ENCODE measurements at places on chromosomes 12 and 14.

DNA sequence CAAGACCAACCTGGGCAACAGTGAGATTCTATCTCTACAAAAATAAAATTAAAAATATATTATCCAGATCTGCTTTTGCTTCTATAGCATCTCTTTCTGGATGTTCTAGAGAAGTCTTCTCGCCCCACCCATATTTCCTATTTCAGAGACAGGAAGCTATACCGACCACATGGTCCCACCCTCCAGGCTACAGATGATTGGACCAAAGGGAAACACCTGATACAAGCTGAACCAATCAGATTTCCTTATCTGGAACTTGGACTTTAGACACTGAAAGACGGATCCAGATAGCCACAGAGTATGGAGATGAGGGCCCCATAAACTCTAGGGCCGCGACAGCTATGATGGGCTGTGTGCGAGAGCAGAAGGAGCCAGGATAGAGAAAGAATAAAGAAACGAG is 48.7 kb downstream of the CCDC60 start:
- no peak for DNase-seq

DNA sequence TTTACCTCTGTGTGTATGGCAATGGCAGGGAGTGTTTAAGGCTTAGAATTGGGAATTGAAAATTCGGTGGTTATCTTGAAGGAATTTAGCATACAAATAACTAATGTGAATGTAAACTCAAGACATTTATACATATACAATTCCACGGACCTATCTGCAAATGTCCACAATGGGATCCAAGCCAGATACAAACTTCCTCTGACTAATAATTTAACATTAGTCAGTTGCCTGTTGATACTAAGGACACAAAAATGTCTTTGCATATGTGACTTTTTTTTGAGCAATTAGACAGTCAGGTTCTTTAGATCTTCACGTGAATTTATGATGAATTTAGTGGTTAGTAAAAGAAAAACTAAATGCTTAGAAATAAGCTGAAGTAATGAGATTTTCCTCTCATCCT is 40.5 kb downstream of the ESR2 start:
- no peak for DNase-seq

- no peak for DNase-seq
These were observed 97.1 kb upstream of the PLEKHG7 start for GRCh38 chr12:92605621-92606170.

DNA sequence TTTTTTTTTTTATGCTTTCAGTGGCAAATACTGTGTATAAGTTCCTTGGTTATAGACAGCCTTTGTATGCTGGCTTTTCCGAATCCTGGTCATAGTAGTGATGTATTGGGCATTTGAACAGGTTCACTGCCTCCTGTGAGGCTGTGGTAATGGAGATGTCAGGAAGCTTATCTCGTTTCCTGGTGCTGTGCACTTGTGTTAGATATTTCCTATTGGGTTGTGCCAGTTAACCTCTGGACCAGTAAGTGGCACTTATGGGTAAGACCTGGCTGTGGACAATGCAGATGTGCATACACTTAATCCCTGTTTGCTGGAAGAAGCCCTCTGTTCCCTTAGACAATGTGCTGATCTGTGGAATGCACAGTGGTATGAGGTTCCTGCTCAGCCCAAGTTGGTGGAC is 135.4 kb upstream of the KITLG start:
- DNase-seq, result no peak

DNA sequence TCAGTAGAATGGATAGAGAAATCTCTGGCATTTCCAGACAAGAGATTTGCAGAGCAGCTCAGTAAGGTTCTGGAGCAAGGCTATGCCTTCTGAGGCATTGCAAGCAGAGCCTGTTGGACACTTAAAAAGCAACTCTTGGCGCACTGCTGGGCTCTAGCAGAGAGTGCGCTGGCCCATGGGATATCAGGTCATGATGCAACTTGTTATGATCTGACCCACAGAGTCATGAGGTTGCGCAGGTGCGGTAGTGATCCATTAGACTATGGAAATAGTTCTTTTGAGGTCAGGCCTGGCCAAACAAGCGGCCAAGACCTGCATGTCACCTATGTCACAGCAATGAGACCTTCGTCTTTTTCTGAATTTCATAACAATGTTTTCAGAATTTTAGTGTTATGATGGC is 168.6 kb downstream of the TMTC3 start:
- DNase-seq, result no peak

DNA sequence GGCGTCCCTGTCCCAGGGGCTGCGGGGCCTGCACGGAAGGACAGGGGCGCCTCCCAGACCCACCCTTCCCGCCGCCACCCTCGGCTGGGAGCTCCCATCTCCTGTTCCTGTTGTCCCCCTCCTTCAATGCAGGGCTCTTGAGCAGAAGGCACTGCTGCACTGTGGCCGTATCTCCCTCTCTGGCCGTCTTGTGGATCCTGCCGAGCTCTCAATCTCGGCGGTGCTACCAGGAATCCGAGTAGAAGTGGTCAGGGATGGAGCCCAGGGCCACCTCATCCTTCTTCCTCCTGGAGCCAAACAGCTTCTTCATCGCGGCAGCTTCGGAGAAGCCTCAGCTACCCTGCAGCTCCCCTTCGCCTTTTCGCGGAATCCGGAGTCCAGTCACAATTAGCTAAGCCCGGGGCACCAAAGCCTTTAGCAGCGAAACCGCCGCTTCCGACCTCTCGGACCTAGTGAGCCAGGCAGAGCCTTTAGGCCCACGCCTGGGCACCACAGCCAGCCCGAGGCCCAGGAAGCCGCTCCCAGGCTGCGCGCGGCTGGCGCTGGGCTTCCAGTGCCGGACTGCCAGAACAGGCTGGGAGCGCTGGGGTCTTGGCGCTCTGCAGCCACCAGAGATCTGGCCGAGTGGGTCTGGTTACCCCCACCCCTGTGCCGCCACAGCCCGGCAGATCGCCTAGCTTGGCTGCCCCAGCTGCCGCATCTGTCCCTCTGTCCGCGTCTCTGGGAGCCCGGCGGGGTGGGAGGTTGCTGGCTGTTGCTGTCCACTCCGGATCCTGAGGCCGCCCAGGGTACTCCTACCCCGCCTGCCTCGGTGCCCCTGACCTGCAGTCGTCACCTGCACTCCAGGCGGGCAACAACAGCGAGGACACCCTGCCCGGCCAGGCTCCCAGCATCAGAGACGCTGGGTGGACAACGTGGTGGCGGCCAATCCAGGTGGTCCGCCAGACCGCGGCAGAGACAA is 69.1 kb downstream of the ASCL4 start:
- no peak for DNase-seq

GRCh38 chr12:95723693-95724384 is 66.7 kb downstream of the NTN4 start:
- DNase-seq, result no peak

- no peak for DNase-seq
These were observed 8.1 kb upstream of the LHX5 start for GRCh38 chr12:113479590-113480335.

GRCh38 chr12:10986812-10987211 is at the start of gene TAS2R50:
TAS2R50 (minus strand) TSS chr12:10986912; CDS start chr12:10986860, 52 bp downstream.
- no peak for DNase-seq

DNA sequence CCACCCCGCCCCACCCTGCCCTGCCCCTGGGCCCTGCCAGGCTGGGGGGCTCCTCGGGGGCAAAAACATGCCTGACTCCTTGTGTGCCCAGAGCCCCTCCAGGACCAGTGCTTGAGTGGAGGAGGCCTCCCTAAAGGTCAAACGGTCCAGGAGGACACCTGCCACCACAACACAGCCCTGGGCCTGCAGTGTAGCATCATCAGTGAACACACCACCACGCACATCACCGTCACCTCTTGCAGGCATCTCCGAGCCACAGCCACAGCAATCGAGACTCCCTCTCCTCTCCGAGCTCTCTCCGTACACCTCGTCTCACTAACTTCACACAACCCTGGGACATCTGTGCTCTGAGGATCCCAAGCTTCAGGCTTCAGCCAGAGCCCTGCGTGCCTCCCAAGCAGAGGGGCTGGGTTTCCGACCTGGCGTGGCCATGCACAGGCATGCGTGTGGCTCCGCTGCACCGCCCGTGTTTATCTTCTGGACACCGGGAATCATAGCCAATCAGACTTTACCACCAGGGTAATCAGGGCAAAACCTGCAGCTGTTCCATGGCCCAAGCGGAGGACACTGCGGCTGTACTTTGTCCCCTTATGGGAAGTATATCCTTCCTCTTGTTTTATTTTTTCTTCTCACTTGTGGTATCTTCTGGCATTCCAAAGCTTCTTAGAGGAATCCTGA is 6.2 kb upstream of the DIO3 start:
- no peak for DNase-seq

- no peak for DNase-seq
These were observed 291.7 kb downstream of the RAD51B start for GRCh38 chr14:68111097-68111852.

GRCh38 chr14:59376686-59377085 is 88.5 kb downstream of the GPR135 start:
- no peak for DNase-seq

GRCh38 chr12:76670776-76671175 is 93.1 kb upstream of the ZDHHC17 start:
- no peak for DNase-seq

DNA sequence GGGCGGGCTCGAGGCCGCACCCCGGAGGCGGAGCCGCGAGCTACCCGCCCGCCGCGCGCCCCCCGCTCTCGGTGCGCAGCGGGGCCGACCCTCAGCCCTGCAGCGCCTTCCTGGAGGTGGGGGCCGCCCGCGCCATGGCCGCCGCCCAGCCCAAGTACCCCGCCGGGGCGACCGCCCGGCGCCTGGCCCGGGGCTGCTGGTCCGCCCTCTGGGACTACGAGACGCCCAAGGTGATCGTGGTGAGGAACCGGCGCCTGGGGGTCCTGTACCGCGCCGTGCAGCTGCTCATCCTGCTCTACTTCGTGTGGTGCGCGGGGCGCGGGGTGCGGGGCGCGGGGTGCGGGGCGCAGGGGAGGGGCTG is at the start of gene P2RX2:
TSS of gene P2RX2 (plus strand) at position 94 of the 361 bp plus-strand sequence. CDS start at position 135, 41 bp downstream.
- DNase-seq, result no peak

GRCh38 chr12:80359703-80360102 is 84.3 kb upstream of the PTPRQ start:
- no peak for DNase-seq

DNA sequence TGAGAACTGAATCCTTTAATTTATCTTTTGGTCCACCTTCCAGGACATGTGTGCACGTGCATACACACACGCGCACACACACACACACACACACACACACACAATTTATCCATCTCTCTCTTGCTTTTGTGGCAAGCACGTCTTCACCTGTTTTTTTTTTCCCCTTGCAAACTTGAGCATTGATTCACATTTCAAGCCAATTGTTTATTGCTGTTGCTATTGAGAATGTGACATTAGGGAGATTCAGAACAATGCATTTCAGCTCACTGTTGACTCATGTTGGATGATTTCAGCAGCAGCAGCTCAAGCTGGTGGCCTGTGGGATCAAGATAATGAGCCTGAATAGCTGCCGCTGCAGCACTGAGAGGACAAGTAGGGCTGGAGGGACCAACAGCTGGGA is 128.9 kb downstream of the SNAPC1 start:
- no peak for DNase-seq

DNA sequence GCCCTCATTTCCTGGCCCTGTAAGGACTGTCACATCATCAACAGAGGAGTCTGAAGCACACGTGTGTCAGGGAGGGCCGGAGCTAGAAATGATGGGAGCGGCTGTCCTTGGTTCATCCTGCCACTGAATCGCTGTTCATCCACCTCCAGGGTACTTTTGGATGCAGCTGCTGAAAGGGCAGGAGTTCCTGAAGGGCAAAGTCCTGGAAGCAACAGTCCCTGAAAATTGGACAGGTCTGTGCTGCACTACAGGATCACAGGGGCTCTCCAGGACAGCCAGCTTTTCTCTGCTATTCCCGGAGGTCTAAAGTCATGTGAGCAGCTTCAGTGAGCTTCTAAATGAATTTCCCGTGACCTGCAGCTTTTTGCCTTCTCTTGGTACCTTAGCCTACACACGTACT is 17.7 kb downstream of the POU6F1 start:
- no peak for DNase-seq

GRCh38 chr14:33068626-33069025 is 129.9 kb downstream of the NPAS3 start:
- no peak for DNase-seq

- no peak for DNase-seq
These were observed 61.0 kb downstream of the PPM1A start for GRCh38 chr14:60309867-60310552.

DNA sequence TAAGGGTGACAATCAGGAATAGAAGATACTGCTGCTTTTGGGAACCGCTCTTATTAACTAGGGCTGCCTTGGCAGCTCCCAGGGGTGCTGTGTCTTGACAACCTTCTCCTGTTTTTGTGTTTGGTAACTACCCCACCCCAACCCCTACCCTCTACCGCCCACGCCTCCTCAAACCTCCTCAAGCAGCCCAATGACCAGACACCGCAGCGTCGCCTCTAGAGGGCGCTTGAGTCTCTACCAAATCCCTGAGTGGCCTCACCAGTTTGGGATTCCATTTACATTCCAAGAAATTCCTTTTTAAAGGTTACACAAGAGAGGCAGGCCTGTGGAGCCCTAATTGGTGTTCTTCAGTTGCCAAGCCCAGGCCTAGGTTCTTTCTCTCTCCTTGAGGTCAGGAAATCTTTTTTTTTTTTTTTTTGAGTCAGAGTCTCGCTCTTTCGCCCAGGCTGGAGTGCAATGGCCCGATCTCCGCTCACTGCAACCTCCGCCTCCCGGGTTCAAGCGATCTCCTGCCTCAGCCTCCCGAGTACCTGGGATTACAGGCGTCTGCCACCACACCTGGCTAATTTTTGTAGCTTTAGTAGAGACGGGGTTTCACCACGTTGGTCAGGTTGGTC is 72.4 kb upstream of the USP44 start:
- DNase-seq, result no peak

GRCh38 chr14:74985028-74985310 is 17.8 kb upstream of the EIF2B2 start:
- DNase-seq, result no peak

DNA sequence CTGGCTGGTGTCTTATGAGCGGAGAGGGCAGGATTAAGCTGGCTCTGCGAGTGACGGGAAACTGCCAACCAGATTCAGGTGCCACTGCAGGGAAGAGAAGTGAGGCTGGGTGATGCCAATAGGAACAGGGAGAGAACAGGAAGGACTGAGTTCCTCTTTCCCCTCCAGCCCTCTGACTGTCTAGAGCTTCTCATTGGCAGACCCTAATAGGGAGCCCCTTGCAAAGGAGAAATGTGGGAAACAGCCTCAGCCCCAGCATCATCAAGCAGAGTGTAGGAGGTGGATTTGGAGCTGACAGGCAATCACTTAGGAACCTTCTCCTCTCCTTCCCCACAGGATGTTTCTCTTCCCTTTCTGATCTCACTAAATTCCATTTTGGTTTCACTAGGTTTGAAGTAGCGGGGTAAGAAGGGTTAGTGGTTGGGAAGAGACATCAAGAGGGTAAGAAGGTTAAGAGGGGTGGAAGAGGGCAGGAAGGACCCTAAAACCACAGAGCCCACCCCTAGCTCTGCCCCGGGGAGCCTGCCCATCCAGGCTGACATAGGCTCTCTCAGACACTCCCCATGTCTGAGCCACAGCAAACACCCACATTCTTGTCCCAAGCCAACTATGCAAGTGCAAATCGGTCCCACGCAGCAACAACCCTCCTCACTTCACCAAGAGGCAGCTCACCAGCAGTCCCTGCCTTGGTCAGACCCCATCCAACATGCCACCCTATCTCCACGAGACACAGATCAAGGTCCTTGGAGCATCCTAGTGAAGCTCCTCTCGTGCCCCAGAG is 111.1 kb downstream of the STAB2 start:
- DNase-seq, result no peak

- no peak for DNase-seq
These were observed 234.7 kb downstream of the ANO2 start for GRCh38 chr12:5710260-5710878.

Data from cortex of kidney (tissue), 1 donor.